ENCODE measurements at places on chromosomes 7 and 10.

DNA sequence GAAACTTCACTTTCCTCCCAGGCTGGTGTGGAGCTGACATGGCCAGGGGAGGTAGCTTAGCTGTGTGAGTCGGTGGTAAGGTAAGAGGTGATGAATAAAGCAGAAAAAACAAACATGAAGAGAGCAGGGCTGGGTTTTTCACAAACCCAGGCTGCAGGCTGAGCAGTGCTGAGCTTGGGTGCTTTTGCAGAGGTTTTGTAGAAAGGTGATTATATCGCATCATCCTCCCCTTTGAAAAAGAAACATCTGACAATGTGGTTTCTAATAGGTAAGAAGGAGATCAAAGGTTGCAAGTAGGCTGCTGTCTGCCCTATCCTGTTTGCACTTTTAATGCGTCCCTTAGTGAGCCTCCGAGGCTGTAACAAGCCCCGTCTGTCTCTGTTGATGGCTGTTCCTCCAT is 69.6 kb upstream of the GRM8 start:
- no peak for DNase-seq

GRCh38 chr7:100745184-100745583 is 11.8 kb downstream of the ZAN start:
- DNase-seq = no peak

- DNase-seq = no peak
These were observed 162.8 kb downstream of the ELMO1 start for GRCh38 chr7:37285706-37286453.

- DNase-seq = peak; percentile 76
These were observed 19.9 kb downstream of the ACTA2 start for GRCh38 chr10:88932539-88933256.

GRCh38 chr7:55521512-55521911 is 50.8 kb downstream of the VOPP1 start:
- no peak for DNase-seq

DNA sequence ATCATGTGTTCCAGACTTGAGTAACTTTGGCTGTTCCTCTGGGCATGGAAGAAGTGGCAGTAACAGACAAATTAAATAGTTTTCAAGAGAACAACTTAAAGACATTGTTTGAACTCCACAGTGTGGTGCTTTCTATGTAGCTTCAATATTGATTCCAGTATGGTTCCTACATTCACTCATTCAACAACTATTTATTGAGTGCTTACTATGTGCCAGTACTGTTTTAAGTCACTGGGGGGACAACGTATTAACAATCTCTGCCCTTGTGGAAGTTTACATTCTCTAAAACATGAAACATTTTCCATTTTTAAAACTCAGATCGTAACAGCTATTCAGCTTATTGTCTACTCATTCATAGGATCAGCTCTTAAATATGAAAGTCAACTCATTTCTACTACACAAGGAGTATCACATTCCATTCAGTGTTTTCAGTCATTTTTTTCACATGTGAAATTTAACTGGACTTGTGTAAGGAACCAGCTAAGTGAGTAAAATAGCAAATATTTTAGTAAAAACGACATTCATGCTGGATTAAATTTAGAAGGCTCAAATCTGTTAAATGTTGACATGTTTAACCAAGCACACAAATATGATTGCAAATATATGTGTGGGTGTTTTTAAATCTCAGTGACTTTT is 13.6 kb upstream of the CUBN start:
- no peak for DNase-seq

DNA sequence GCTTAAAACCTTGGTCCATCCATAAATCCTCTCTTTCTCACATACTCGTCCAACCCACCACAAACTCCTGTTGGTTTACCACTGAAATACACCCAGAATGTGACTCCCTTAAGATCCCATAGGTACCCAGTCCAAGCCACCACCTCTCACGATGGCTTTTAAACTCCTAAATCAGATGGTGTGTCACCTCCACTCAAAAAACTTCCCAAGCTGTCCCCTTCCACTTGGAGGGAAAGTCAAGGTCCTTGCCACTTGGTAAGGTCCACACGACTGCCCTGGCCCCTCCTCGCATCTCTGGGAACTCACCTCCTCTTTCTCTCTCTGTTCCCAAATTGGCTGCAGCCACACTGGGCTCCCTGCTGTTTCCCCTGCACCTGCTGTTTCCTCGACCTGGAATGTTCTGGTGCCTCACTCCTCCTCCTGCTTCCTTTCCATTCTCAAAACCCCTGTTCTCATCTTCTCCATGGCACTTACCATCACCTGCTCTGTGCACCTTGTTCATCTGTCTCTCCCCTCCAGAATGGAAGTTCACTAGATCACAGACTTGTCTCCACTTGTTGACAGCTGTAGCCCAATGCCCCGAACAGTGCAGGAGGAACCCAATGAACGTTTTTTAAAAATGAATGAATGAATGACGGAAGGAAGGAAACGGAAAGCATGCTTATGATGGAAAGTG is 23.0 kb downstream of the ZFAND2A start:
- DNase-seq = no peak

DNA sequence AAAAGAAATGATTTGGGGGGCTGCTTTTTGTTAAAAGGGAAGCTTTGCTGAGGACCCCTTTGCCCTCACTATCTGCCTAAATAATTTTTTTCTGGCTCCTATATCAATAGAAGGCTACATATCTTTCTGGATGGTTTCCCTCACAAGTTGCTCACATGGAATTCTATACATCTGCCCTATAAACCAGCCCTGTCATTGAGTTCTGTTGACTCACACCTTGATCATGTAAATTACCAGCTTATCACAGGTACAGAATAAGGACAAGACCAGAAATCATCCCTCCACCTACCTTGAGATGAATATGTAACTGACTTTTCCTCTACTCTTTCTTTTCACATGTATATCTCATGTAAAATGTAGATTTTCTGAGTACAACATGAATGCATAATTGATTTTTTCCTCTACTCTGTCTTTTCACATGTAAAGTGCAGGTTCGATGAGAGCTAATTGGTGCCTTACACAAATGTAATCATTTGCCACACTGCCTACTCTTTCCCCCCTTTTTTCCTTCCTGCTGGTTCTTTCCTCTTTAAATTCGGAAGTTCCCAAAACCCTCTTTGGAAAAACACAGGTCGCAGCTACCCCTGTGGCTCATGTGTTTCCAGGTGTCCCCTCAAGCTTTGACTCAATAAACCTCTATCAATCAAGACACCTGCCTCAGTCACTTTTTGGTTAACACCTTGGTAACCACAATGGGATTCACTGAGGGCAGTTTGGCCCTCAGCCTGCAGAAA is 12.5 kb downstream of the CYP3A43 start:
- no peak for DNase-seq

DNA sequence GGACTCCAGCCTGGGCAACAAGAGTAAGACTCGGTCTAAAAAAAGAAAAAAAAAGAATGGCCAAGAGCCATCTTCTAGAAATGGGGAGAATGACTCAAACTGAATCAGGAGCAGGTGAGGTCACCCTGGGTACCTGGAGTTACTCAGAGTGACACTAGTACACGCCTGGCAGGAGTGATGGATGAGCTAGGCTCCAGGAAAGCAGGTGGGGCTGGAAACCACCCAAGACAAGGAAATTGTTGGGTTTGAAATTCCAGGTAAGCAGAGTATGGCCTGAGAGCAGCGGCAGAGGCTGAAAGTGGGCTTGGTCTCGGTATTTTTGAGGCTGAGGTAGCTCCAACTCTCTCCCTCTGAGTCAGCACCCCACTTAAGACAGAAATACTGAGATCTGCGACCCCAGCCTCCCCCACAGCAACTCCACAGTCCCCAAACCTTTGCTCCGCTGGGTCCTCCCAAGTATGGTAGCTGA is 18.5 kb downstream of the DDIT4 start:
- no peak for DNase-seq

- no peak for DNase-seq
These were observed 24.2 kb upstream of the FAM20C start for GRCh38 chr7:167976-168791.

DNA sequence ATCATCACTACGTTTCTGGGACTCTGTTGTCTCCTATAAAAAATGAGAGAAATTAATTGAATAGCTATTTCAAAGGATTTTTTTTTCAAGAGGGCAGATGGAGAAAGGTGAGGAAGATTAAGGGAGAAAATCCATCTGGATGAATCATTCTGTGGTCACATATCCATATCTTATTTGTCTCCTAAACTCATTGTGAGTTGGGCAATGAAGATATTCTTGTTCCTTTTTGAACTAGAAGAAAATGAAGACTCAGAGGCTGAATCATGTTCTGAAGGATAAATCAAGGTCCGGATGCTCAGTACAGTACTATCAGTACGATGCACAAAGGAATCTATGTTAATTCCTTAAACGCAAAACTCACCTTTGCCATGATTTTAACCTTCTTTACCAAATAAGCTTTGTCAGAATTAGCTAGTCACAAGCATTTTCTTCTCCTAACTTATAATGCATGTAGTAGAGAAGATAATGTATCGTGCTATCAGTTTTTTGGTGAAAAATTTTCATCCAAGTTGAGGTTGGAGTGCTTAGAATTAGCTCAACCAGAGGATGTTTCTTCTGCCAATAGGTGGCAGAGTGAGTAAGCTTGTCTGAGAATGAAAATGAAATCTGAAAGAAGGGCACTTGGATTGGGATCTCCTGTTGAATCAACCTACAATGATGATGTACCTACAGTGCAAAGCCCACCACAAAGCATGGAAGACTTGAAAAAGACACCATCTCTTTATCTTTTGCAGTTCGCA is 446.9 kb downstream of the KIF20B start:
- DNase-seq = no peak

DNA sequence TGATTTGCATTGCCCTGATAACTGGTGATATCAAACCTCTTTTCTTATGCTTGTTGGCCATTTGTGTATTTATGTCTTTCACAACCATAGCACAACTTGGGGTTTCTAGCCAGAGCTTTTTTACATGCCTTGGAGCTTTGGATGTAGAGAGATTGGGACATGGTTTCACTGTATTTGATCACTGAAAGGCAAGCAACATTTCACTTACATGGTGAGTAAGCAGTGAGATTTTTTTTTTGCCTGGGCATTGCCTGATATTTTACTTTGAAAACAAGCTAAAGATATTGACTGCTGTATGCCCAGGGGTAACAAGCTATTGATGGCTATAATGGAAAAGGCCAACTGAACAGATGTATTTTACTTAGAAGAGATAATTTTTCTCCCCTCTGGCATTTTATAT is 259.0 kb downstream of the PHTF2 start:
- DNase-seq = no peak

DNA sequence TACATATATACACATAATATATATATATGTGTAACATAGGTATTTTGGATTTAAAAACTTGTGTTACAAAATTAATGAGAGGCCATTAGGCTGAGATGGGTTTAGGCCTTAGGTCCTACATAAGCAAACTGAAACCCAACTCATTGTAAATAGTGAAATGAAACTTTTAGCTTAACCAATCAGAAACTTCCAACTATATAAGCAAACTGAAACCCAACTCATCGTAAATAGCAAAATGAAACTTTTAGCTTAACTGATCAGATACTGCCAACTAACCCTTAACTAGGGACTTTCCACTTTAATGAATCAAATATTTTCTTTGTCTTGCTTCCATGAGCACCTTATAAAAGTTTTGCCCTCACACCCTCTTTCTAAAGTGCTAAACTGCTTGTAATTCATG is 17.3 kb upstream of the SAMD9L start:
- no peak for DNase-seq

Measured in NCI-H524 (cell line).